Activated T-helper 1 cell treated with anti-CD3 and anti-CD28 coated beads, Interleukin-2, amount 50 U/mL, for 16 hours (primary cell): ENCODE measurements at places on chromosomes 12 and 14.

- no peak for DNase-seq
These were observed 198.7 kb upstream of the EEA1 start for GRCh38 chr12:93127582-93128331.

- no peak for DNase-seq
These were observed 53.4 kb downstream of the SRGAP1 start for GRCh38 chr12:63897931-63898330.

GRCh38 chr14:38994731-38995130 lies 108.3 kb downstream of the SEC23A start:
- no peak for DNase-seq

- no peak for DNase-seq
These were observed 11.0 kb upstream of the PTPRB start for GRCh38 chr12:70648191-70648590.

DNA sequence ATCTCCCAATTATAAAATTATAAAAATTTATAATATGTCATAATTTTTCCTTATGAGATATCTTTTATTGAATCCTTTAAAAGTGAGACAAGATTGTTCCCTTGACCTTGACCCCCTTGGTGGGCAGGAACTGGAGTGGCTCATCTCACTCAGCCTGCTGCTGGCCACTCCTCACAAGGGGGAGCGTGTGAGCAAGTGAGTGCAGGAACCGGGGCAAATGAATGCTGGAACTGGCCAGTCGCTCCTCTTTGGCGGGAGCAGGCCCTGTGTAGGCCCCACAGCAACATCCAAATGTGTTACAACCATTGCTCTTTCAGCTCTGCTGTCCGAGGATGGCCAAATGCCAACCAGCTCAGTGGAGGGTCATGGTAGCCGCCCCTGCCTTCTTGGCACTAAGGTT lies 178.8 kb downstream of the ETNK1 start:
- no peak for DNase-seq

DNA sequence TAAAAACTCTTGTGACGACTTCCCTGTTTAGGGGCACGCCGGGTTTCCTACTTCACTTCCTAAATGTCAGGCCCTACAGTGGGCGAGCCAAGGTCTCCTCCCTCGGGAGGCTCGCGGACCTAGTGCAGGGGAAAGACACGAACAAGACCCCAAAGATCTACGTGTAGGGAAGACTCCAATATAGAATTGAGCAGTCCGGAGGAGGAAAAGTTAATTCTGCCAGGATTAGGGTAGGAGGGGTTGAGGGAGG lies 564 bp downstream of the ATXN3 start:
- no peak for DNase-seq

- no peak for DNase-seq
These were observed 66.0 kb downstream of the ANO4 start for GRCh38 chr12:100860611-100861010.

- DNase-seq: no peak
These were observed 30.4 kb downstream of the XRCC3 start for GRCh38 chr14:103684871-103685270.

DNA sequence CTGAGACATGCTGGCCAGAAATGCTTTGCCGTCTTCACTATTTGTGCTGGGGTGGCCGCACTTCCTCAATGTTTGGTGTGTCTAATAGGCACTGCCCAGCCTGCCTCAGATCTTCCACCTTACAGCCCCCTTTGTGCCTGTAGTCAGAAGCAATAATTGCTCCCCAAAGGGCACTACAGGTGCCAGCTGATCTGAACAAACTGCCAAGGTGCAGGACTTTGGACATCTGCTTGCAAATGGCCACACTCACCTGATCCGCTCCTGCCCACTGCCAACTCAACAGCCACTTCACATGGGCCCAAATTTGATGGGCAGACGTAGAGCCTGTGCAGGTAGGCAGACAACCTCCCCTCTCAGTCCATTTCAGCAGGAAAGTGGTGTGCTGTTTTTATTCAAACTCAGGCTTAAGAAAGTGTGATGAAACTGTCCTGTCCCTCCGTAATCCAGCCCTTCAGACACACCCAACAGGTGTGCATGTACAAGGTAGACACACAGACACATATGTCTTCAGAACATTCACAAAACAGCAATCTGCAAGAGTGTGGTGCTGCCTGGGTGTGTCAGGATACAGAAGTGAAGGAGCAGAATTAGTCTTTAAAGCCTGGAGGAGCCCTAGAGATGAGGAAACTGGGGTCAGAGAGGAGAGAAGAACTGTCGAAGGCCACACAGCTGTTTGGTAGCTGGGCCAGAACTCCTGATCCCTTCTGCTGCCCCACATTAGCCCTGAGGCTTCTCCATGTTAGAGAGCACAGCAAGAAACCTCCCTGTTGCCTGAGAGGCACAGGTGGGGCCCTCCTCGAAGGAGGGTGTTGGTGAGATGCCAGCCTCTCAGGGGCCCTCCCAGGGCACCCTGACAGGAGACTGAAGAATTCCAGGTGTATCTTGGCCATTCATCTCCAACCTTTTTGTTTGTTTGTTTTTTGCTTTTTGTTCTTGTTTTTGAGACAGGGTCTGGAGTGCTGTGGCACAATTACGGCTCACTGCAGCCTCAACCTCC lies 4.4 kb upstream of the KRT75 start:
- DNase-seq: no peak
